ENCODE measurements at places on chromosomes 12 and 14.

- peak; percentile 73 for DNase-seq
Measured at GRCh38 chr14:55129086-55129427, at the start of gene LGALS3. TSS of gene LGALS3 (plus strand) at chr14:55129252. CDS start at chr14:55137374, 8,122 bp downstream.

DNA sequence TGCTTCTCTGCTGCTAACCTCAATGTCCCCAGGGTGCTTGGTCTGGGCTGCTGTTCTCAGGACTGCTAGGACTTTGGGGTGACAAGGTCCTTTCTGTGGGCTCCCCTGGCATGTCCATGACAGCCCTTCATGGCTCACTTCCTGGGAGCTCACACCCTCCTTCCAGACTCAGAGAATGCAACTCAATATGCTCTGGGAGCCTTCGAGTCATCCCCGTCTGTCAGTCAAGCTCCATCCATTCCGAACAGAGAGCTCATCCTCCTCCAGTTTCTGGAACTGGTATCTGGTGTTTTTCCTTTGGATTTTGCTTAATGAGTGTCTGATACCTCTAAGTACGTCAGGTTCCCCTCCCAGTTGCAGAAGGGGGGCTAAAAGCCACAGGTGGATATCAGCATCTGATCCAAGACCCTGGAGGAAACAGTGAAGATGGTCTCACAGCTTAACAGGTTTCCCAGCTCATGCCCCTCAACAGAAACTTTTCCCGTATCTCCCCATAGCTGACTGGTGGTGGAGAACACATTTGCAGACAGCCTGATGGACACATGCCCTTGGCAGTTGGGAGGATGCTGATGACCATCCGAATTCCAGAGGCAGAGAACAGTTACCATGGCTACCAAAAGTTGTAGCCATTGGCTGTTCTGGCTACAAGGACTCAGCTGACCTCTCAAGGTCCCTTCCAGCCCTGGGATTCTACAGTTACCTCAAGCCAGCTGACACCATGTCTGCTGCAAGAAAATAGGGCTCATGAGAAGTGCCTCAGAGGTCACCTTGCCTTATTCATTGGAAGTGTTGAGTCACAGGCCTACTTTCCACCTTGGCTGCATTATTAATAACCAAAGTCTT is 9.5 kb upstream of the RAB35 start:
- DNase-seq, result no peak

DNA sequence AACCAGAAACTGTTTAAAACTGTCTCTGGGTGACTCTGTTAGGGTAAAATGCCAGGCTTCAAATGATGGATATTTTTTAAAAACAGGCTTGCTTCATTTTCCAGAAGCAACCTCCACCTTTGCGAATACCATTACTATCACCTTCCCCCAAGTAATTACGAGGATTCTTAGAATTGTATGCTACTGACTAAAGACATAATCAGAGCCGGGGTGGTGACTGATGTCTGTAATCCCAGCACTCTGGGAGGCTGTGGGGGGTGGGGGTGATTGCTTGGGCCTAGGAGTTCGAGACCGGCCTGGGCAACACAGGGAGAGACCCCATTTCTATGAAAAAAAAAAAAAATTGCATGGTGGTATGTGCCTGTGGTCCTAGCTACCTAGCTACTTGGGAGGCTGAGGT is 38.3 kb downstream of the FGD6 start:
- DNase-seq, result no peak

GRCh38 chr12:46571608-46572007 is 199.0 kb upstream of the SLC38A2 start:
- no peak for DNase-seq

DNA sequence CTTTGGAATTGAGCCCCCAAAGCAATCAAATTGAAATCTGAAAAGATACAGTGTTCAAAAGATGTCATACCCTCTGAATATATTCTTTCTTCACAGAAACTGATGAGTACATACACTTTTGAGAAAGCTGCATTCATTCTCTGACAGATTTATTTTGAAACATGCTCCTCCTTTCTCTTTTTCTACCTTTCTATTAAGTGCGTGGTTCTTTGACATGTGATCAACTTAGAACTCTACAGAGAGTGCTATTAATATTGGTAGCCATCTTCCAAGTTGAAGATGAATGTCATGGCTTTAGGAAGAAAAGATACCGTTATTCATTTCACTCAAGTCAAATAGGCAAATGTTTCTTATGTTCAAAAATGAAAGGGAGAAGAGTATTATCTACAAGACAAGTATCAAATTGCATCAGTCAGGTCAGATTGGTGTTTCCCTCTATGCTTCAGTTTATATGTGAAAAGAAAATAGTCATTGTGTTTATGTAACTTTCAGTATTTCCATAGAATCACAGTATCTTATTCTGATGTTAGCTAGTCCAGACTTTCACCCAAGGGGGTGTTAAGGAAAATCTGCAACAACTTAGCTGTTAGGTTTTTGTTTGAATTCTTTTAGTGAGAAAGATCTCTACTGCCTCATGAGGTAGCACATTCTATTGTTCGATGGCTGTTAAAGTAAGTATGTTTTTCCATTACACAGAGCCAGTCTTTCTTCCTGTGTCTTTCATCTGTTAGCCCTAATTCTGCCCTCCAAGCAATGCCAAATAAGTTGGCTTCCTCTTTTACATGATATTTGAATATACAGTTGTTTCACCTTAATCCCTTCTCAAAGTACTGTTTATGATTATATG is 55.4 kb upstream of the GARIN2 start:
- DNase-seq, result no peak

DNA sequence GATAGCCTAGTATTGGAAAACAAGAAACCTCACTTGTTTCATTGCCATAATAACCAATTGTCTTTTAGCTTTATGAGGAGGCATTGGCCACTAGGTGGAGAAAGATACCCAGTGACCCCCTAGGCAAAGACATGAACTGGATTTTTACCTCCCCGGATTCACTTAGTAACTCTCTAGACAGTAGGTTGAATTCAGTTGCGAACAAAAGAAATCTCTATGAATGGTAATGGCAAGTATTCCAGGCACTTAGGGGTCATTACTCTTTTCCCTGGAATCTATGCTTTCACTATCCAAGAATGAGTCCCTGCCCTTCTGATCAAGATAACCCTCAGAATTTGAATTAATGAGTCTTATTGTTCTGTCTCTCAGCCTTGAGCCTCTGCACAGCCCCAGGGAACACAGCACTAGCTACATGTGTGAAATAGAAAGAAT is 29.5 kb upstream of the RHOJ start:
- DNase-seq, result peak; percentile 20

DNA sequence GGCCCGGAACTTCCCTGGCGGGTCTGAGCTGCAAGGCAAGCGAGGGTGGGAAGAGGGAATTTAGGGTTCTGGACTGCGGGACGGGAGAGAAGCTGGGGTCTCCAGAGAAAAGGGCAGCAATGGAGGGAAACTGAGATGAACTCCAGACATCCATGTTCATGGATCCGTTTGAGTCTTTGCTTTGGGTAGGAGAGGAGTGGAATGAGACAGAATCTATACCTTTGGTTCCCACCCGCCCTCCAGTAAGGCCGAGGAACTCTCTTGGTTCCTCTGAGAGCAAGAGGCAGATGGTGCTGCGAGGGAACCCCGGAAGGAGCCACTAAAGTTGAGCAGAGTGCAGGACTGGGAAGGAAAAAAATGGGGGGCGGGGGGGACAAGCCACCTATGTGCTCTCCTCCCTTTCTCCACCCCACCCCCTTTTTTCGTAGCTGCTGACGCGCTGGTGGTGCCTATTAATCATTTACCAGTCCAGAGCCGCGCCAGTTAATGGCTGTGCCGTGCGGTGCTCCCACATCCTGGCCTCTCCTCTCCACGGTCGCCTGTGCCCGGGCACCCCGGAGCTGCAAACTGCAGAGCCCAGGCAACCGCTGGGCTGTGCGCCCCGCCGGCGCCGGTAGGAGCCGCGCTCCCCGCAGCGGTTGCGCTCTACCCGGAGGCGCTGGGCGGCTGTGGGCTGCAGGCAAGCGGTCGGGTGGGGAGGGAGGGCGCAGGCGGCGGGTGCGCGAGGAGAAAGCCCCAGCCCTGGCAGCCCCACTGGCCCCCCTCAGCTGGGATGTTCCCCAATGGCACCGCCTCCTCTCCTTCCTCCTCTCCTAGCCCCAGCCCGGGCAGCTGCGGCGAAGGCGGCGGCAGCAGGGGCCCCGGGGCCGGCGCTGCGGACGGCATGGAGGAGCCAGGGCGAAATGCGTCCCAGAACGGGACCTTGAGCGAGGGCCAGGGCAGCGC is 1.2 kb downstream of the SSTR1 start:
- peak; percentile 68 for DNase-seq

DNA sequence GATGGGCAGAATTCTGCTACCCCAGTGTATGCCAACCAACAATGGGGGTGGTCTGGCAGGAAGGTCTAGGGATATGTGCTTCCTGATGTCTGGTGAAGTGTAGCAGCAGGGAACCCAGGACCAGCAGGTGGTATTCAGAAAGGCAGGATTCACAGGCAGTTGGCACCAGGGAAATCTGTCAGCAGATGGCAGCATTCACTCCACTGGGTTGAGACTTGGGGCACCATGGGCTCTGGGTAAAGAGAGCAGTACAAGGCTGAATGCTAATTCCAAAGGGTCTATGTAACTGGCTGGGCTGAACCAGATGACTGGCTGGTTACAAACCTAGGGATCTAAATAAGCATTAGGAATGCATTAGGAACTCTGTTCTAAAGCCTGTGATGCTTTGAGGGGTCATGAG is 466.9 kb upstream of the STXBP6 start:
- no peak for DNase-seq

DNA sequence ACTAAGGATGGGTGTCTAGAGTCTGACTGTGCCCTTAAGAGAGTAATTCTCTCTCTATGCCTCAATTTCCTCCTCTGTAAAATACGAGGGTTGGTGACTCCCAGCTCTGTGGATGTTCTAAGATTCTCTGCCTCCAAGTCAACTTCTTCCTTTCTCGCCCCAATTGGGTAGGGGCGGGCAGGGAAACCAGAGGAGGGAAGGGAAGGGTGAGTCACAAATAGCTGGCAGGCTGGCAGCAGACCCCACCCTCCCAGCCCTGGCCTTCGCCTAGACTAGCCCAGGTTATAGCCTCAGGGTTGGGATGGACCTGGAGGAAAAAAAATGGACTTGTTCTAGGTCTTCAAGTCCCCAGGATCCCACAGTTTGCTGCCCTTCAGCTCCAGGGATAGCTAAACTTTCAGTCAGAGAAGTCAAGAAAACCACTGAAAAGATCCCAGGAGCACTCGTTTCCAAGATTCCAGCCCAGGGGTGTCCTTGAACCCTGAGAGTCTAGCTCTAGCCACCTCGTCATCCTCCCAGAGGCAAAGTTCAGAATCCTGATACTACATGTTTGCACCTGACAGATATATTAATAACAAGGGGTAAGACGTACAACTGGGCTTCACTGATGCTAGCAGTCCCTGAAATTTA is 2.3 kb downstream of the DGKA start:
- DNase-seq, result no peak
